Activated CD4-positive, alpha-beta T cell treated with anti-CD3 and anti-CD28 coated beads for 36 hours (primary cell): ENCODE measurements at places on chromosomes 1 and 21. TPM values are rescaled to one million over a fixed set of nuclear protein-coding genes. Genes with fewer than 3 reads are reported as not detected.

Gene PPIAL4G
- 0.07 TPM for total RNA-seq

- no peak for DNase-seq
Measured at GRCh38 chr1:43731867-43732531, 24.7 kb downstream of the ST3GAL3 start.

Gene MATN1
- total RNA-seq = 0.43 TPM

Gene RUSC1
- total RNA-seq = 21.3 TPM

Gene MRPS21
- total RNA-seq = 86.4 TPM

Gene HRNR
- total RNA-seq = not detected

Gene LCE1B
- not detected for total RNA-seq

DNA sequence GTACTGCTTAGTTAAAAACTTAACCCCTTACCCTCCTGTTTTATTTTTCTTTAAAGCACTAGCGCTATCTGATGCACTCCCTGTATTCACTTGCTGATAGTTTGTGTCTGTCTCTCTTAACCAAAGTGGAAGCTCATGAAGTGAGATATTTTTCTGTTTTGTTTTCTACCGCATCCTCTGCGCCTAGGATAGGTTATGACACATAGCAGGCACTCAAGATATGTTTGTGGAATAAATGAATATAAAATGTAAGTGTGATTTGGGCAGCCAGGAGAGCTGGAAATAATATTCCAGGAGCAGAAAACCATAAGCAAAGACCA lies 49.0 kb upstream of the MRPS6 start:
- no peak for DNase-seq

GRCh38 chr1:55803429-55803828 lies 588.3 kb upstream of the USP24 start:
- DNase-seq = no peak

DNA sequence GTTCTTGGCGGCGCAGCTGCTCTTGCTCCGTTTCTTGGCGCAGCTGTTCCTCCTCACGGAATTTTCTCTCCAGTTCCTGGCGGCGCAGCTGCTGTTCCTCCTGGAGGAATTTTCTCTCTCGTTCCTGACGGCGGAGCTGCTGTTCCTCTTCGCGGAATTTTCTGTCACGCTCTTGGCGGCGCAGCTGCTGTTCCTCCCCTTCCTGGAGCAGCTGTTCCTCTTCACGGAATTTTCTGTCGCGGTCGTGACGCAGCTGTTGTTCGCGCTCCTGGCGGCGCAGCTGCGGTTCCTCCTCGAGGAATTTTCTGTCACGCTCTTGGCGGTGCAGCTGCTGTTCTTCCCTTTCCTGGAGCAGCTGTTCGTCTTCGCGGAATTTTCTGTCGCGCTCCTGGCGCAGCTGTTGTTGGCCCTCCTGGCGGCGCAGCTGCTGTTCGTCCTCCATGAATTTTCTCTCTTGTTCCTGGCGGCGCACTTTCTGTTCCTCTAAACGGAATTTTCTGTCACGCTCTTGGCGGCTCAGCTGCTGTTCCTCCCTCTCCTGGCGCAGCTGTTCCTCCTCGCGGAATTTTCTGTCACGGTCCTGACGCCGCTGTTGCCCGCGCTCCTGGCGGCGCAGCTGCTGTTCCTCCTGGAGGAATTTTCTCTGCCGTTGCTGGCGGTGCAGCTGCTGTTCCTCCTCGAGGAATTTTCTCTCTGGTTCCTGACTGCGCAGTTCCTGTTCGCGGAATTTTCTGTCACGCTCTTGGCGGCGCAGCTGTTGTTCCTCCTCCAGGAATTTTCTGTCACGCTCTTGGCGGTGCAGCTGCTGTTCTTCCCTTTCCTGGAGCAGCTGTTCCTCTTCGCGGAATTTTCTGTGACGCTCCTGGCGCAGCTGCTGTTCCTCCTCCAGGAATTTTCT lies 7.0 kb downstream of the TCHH start:
- DNase-seq = peak; percentile 14

- no peak for DNase-seq
Measured at GRCh38 chr1:64084451-64084850, 119.0 kb upstream of the UBE2U start.

DNA sequence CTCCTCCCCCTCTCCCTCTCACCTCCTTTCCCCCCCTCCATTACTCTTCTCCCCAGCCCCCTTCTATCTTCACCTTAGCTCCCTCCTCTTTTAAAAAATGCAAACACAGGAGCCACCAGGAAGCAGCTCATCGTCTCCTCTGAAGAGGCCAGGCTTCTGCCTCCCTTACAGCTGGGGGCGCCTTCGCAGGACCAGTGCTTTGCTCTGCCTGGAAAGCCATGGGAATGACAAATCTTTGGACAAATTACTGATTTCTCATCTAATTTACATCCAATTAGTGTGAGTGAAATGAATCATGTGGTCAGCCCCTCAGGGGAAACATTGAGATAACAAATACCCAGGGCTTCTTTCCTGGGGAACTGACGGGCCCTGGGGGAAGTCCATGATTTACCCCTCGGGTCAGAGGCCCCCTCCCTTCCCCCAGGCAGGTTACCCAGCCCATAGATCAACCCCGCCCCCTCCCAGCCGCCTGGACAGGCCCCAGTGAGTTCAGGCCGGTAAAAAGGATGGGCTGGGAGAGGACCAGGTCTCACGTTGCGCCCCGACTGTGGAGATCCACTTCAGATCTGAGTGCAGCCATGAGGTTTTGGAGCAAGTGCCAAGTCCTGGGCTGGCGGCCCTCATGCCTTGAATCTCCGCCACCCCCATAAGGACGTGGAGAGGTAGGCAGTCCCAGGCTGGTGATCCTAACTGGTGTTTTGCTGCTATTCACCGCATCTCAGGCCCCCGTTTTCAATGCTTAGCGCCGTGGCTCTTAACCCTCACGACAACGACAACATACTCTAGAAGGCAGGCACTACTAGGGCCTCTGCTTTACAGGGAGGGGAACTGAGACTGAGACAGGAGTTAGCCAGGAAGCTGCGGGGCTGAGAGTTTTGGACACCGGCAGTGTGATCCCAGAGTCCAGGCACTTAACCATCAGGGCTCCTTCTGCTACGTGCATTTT lies 300.8 kb downstream of the RRAGC start:
- peak; percentile 21 for DNase-seq

GRCh38 chr1:186531561-186532165 lies 70.7 kb upstream of the PDC start:
- DNase-seq = no peak

GRCh38 chr1:218499011-218499691 lies 154.0 kb downstream of the TGFB2 start:
- DNase-seq = no peak

Gene CD84
- total RNA-seq = 14.8 TPM

Gene FNBP1L
- total RNA-seq = 1.2 TPM

Gene DYNLT5
- total RNA-seq = not detected

- DNase-seq = no peak
Measured at GRCh38 chr1:245858722-245859492, 648.2 kb downstream of the SMYD3 start.

Gene C4BPA
- not detected for total RNA-seq

DNA sequence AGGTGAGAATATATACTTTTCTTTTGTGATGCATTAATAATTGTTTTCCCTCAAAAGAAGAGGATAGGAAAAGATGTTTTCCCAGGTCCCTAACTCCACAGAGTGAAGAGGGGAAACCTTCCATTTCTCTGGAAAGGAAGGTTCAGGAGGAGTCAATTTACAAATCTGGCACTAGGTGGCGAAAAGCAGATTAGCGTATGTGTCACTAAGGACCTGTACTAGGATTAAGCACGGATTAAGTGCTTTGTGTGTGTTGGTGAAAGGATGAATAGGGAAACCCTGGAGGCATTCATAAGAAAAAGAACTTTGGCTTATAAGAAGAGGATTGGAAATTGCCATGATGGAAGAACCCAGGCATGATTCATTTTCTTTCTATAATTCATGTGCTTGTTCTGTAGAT lies 410.1 kb upstream of the PLXNA2 start:
- DNase-seq = peak; percentile 6

DNA sequence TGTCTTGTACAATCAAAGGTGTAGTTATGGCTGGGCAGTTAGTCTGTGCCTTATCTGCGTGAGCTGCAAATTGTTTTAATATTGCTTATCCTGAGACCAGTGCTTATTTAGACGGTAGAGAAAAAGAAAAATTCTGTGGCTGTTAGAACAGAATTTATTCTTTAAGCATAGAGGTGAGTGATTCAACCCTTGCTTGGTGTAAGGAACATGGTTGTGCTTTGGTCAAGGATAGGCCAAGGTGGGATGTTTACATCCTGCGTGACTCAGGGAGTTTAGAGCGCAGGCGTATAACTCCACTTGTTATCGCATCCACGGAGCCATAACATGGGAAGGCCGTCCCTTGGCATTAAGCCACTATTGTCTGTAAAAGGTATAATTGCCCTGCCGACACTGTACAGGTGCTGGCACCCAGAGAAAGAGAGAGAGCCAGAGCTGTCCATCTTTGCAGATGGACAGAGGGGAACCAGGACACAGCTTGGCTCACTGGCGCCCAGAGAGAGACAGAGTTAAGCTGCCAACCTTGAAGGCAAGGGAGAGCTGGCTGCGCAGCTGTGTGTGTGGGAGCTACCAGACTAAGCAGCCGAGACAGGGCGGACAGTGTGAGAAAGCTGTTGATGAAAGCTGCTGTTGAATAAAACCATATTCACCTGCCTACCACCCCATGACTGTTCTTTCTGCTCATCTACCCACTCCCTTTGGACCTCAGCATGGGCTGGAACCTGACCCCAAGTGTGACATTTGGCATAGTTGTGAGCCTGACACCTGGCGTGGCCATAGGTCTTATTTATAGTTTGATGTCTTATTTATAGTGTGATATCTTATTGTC lies 200.4 kb downstream of the DYRK1A start:
- no peak for DNase-seq

- no peak for DNase-seq
Measured at GRCh38 chr1:44909901-44910544, 67.0 kb upstream of the PTCH2 start.

- DNase-seq = no peak
Measured at GRCh38 chr1:205236951-205237475, 9.3 kb downstream of the TMCC2 start.

Gene S1PR1
- total RNA-seq = 109 TPM

GRCh38 chr1:204257446-204257845 lies 43.7 kb upstream of the GOLT1A start:
- no peak for DNase-seq

DNA sequence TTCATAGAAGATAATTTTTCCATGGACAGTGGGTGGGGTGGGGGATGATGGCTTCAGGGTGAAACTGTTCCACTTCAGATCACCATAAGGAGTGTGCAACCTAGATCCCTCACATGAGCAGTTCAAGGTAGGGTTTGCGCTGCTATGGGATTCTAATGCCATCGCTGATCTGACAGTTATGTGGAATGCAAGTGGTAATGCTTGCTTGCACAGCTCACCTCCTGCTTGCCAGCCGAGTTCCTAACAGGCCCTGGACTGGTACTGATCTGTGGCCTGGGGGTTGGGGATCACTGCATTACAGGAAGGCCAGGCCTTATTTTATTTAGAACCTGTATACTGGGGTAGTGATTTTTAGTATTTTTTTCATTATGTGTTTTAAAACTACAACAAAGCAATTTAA lies 22.0 kb downstream of the MAN1A2 start:
- no peak for DNase-seq

GRCh38 chr21:45002381-45003204 lies 62.8 kb downstream of the SLX9 start:
- DNase-seq = peak; percentile 2

DNA sequence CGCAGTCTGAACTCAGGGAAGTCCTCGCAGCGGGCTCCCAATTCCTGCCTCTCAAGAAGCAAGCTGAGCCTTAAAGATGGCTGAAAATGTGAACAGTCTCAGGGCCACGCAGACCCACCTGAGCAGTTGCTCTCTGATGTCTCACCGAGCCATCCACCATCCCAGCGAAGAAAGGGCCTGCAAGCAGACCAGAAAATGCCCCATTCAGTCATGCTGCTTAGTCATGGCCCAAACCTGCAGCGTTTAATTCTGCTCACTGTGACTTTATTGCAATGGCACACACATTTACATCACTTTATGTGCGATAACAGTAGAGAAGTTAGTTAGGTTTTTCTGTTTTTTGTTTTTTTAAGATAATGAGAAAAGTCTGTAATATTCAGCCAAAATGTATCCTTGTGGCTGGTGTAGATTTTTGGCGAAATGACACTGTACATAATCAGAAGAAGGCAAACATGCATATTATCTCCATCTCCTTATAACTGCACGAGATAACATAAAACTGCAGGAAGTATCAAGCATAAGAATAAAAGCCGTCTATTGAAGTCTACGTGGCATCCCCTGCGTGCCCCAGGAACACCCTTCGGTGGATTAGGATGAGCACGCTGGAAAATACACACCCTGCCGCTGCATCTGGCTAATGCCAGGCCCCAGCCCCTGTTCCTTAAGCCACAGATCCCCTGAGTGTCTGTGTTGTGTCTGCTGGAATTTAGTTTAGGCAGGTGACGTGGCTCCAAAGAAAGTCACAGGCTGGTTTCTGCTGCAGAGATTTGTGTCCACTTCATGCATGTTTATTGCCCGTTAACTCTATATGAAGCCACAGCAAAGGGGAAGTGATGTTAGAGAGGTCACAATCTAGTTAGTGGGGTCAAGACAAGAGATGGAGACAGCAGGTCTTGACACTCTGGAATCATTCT lies 119.8 kb upstream of the IRF2BP2 start:
- peak; percentile 33 for DNase-seq

Gene PKLR
- total RNA-seq = not detected

Gene GPR157
- 3.6 TPM for total RNA-seq

GRCh38 chr1:230542054-230542453 lies 100.2 kb upstream of the COG2 start:
- peak; percentile 49 for DNase-seq

GRCh38 chr1:212162635-212163034 lies 122.6 kb upstream of the PPP2R5A start:
- peak; percentile 50 for DNase-seq

- DNase-seq = no peak
Measured at GRCh38 chr1:214952648-214953047, 129.9 kb upstream of the KCNK2 start.

GRCh38 chr1:220889333-220889732 lies 10.1 kb downstream of the HLX start:
- DNase-seq = no peak

DNA sequence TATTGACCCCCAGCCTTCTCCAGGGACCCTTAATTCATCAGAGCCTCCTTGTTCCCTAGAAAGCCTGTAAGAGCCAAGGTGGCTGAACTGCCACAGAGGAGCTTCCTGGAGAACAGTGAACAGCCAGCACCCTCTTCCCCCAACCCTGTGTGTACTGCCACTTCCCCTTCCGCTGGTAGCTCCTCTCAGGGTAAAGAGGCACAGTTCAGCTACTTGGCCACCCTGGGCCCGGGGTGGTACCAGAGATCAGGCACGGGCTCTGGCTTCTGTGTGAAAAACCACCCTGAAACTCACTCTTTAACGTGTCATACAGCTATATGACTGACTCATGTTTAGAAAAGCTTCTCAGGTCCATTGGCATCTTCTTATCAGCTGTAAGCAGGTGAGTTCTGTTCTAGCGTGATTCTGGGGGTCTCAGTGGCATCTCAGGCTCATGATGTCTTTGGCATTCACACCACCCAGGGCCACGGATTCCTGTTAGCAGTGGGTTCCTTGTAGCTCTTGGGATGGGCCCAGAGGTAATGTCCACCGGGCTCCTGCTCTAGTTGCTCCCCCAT lies 22.4 kb downstream of the ARMH1 start:
- peak; percentile 71 for DNase-seq

Gene TNFRSF1B
- total RNA-seq = 107 TPM
